ENCODE measurements at places on chromosomes 16 and 17.

DNA sequence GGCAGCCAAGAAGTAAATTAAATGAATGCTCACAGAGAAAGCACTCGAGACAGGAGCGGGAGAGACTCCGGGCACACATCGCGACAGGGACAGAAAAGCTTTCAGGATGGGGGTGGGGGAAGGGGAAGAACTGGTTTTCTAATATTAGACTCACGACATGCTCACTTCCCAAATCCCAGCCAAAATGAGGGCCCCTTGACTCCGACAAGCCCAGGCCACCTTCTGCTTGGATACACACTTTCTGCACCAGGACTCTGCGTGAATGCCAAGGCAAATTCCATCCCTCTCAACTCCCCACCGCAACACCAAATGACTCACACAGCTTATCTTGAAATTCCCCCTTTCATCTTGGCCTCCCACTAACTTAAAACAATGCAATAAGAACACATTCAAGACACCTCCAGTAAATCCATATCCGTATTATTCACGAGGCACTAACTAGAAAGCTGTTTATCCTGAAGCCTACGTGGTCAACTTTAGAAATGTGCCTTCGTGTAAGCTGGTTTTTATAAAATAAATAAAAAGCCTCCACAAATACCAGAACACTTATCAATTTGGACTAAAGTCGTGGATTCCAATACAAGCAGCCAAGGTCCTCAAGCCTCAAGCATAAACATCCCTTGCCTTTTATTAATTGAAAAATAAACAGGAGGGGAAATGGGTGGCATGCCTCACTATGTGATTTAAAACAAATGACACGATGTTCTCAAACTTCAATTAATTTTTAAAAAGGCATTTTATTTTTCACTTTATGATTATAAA lies 46.1 kb downstream of the NXN start:
- no peak for DNase-seq

- DNase-seq, result no peak
Observed at GRCh38 chr16:53946746-53947386, 242.9 kb downstream of the FTO start.

DNA sequence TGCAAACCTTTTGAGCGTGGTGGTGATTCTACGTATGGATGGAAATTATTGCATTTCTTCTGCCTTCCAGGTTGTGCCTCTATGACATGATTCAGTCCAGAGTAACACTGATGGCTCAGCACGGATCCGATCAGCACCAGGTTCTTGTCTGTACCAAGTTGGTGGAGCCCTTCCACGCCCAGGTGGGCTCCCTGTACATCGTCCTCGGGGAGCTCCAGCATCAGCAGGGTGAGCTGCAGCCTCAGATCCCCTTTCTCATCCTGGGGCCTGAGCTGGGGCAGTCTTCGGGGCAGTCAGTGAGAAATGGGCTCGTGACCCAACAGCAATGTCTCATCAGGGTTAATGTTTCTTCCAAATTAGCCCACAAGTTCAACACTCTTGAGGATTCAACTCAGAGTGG lies 9.3 kb upstream of the CDK3 start:
- DNase-seq, result no peak

- no peak for DNase-seq
Observed at GRCh38 chr16:11597235-11598095, 10.7 kb upstream of the LITAF start.

- no peak for DNase-seq
Observed at GRCh38 chr16:22386976-22387375, 12.6 kb upstream of the CDR2 start.

DNA sequence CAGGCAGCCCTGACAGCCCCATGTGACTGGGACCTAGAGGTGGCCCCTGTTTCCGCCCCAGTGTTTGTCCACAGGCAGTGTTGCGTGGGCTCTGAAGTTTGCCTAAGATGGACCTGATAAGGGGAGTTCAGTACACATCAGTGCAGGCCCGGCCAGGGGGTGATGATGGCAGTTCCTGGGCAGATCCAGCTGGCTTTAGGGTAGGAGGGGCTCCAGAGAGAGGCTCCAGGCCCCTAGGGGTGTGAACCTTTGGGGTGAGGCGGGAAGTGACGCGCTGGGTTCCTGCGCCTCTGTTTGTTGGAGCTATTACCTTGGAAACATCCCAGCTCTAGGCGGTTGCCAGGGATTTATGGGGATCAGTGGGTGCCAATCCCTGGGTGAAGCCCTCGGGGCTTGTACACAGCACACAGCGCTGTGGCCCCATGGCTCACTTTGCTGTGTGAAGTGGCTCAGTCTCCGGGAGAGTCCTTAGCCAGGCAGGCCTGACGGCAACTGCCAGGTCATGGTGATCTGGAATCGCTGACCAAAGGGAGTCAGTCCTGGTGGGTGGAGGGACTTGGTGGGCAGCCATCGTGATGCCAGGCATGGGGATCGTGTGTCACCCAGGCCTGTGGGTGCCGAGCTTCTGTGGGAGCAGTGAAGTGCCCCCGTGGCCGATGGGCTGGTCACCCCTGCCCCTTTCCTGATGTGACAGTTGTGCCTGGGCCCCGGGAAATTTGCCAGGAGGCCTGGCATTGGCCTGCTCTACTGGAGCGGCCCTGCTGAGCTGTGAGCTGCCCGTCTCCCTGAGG lies 146.1 kb downstream of the SEC14L1 start:
- DNase-seq, result peak; percentile 71

- no peak for DNase-seq
Observed at GRCh38 chr16:71807905-71808592, 585 bp downstream of the AP1G1 start.

All from NCI-H1092 (cell line).